ENCODE measurements at places on chromosomes 1 and 21.

DNA sequence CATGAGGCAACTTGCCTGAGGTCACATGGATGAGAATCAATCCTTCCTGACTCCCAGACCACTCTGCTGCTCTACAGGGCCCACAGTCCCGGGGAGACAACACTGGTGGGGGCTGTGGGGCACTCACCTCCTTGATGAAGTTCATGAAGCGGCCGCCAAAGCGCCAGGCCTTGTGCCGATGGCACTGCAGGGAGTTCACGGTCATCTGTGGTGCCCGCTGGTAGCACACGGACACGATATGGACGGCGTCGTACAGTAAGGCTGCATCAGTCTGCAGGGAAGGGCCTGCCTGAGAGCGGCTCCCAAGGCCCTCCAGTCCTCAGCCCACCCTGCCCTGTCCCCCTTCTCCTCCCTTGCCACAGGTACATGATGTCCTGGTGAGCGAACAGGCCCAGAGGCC is 175.3 kb downstream of the GRIK3 start:
- DNase-seq = no peak

GRCh38 chr1:3207217-3207848 is 138.3 kb downstream of the PRDM16 start:
- DNase-seq = no peak

DNA sequence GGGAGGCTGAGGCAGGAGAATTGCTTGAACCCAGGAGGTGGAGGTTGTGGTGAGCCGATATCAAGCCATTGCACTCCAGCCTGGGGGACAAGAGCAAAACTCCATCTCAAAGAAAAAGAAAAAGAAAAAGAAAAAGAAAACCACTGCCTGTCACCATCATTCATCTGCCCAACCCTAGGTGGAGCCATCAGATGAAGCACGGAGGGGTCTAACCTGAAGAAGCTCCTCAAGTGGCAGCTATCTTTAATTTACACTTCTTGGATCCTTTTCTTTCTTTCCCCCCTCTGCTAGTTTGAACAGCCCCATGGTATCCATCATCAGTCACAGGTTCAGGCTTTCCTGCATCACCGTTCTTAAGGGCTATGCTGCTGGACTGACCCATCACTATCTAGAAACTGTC is 57.0 kb downstream of the PLEKHA6 start:
- DNase-seq = no peak

DNA sequence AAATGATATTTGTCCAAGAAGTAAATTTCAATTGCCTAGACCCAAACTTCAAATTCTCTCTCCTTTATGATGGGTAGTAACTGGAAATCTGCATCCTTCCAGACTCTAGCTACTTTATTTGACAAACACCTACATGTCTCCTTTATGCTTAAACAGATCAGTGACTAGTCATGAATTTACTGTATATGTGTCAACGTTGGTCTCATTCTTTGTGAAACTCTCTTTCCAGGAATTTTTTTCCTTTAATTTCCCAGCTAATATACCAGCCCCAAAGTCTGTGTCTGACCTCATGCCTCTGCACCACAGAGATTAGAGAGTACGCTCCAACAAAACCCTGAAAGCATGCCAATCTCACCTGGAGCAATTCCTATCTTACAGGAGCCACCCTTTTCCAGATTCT is 811.2 kb upstream of the NCAM2 start:
- no peak for DNase-seq

DNA sequence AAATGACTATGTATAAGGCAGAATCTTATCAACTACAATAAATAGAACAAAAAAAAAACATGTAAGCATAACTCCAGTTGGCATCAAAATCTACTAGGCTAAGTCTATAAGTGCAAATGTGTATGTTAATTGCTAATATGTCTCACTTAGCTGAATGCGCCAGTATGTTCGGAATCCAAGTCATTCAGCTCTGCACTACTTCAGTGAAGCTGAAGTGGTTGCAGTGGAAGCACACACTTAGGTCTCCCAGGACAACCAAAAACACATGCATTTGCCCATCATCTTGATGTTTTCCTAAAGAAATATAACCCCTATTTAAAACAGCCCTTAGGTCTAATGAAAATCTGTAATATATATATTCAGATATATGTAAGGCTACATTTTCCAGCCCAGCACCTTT is 41.0 kb upstream of the RGS2 start:
- no peak for DNase-seq
